Epithelial cell of umbilical artery (primary cell): ENCODE measurements at places on chromosomes 5 and 9. TPM values are rescaled to one million over a fixed set of nuclear protein-coding genes. Genes with fewer than 3 reads are reported as not detected.

ARL14EPL gene
- under 0.01 TPM in 1 of 2 replicates, not detected in the other for total RNA-seq

LHX2 gene
- total RNA-seq, result not detected in 2 replicates

CDKN2B-AS1 gene
- total RNA-seq, result 1.1 and 2.3 TPM in 2 replicates

GFPT2 gene
- total RNA-seq, result 12.3 and 20.1 TPM in 2 replicates

DBN1 gene
- 152 and 161 TPM in 2 replicates for total RNA-seq

GIN1 gene
- total RNA-seq, result 3.2 and 6.5 TPM in 2 replicates

DNM1 gene
- total RNA-seq, result 0.46 and 0.97 TPM in 2 replicates

FAM174A gene
- total RNA-seq, result 27.0 and 35.9 TPM in 2 replicates

PCDHGB1 gene
- under 0.01 and 0.65 TPM in 2 replicates for total RNA-seq

NSA2 gene
- 91.9 and 170 TPM in 2 replicates for total RNA-seq

IL5 gene
- total RNA-seq, result not detected in 2 replicates

PCDHGA6 gene
- 0.76 and 0.97 TPM in 2 replicates for total RNA-seq

CCDC180 gene
- 0.46 and 0.65 TPM in 2 replicates for total RNA-seq

FOXE1 gene
- not detected in 2 replicates for total RNA-seq

LCNL1 gene
- not detected in 2 replicates for total RNA-seq

BTNL3 gene
- not detected in 2 replicates for total RNA-seq

LYRM7 gene
- 5.9 and 6.5 TPM in 2 replicates for total RNA-seq

ABCA1 gene
- total RNA-seq, result 16.2 and 24.3 TPM in 2 replicates

CFAP90 gene
- not detected in 2 replicates for total RNA-seq

CCDC187 gene
- total RNA-seq, result not detected in 2 replicates

FBXO4 gene
- 7.8 and 10.2 TPM in 2 replicates for total RNA-seq

HK3 gene
- total RNA-seq, result not detected in 2 replicates

GRIN1 gene
- total RNA-seq, result under 0.01 TPM in 2 replicates

GARIN3 gene
- not detected in 2 replicates for total RNA-seq

IER5L gene
- 10.7 and 18.7 TPM in 2 replicates for total RNA-seq

DMRT1 gene
- not detected in 2 replicates for total RNA-seq

GTF3C5 gene
- 46.8 and 56.7 TPM in 2 replicates for total RNA-seq

PFN3 gene
- total RNA-seq, result not detected in 2 replicates

GFRA3 gene
- not detected in 2 replicates for total RNA-seq

PCDHGA2 gene
- 0.46 and 0.65 TPM in 2 replicates for total RNA-seq

TMEM252 gene
- total RNA-seq, result not detected in 2 replicates

TSTD2 gene
- total RNA-seq, result 9.1 and 10.6 TPM in 2 replicates

TEX48 gene
- not detected in 2 replicates for total RNA-seq

ZNF883 gene
- 0.32 and 0.76 TPM in 2 replicates for total RNA-seq

IFNB1 gene
- total RNA-seq, result 0.46 TPM in 1 of 2 replicates, not detected in the other

ZNF300 gene
- 4.2 and 8.4 TPM in 2 replicates for total RNA-seq

PDZD2 gene
- total RNA-seq, result 5.5 and 9.4 TPM in 2 replicates

GABRA1 gene
- not detected in 2 replicates for total RNA-seq

STK10 gene
- total RNA-seq, result 24.7 and 35.0 TPM in 2 replicates

HRH2 gene
- total RNA-seq, result not detected in 2 replicates

DBH gene
- not detected in 2 replicates for total RNA-seq

TOPORS gene
- total RNA-seq, result 35.1 and 43.2 TPM in 2 replicates
